A172 (cell line): ENCODE measurements at places on chromosomes 13 and 19. TPM values are rescaled to one million over a fixed set of nuclear protein-coding genes. Genes with fewer than 3 reads are reported as not detected.

GRCh38 chr13:69524459-69525150 is 583.0 kb upstream of the ATXN8OS start:
- DNase-seq, result peak; percentile 1

DNA sequence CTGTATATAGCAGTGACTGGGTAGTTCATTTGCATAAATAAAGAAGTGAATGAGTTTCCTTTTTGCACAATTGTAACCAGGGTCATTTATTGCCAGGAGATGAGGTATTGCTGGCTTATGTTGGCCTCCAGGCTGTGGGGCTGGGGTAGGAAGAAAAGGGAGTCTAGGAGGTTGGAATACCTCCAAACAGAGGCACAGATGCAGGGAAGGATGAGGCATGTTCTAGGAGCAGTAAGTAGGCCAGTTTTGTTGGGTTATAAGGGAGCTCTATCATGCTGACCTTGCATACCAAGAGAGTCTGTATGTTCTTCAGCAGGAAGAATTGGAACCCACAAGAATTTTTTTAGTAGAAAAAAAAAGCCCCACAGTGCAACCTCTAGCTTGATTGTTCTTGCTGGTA is 17.2 kb upstream of the CYSLTR2 start:
- no peak for DNase-seq

DNA sequence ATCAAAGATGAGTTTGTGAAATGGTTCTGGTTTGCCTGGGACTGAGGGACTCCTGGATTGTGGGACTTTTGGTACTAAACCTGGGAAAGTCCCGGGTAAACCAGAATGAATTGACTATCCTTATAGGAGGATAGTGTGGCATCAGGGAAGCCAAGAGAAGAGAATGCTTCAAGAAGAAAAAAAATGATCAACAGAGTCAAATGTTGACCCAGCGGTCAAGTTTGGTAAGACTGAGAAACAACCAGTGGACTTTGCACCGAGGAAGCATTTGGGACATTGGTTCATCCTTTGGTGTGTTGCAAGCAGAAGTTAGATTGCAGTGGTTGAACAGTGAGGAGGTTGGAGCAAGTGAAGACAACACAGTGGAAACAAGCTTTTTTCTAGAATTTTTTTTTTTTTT is 33.5 kb downstream of the CLEC17A start:
- DNase-seq, result no peak

DNA sequence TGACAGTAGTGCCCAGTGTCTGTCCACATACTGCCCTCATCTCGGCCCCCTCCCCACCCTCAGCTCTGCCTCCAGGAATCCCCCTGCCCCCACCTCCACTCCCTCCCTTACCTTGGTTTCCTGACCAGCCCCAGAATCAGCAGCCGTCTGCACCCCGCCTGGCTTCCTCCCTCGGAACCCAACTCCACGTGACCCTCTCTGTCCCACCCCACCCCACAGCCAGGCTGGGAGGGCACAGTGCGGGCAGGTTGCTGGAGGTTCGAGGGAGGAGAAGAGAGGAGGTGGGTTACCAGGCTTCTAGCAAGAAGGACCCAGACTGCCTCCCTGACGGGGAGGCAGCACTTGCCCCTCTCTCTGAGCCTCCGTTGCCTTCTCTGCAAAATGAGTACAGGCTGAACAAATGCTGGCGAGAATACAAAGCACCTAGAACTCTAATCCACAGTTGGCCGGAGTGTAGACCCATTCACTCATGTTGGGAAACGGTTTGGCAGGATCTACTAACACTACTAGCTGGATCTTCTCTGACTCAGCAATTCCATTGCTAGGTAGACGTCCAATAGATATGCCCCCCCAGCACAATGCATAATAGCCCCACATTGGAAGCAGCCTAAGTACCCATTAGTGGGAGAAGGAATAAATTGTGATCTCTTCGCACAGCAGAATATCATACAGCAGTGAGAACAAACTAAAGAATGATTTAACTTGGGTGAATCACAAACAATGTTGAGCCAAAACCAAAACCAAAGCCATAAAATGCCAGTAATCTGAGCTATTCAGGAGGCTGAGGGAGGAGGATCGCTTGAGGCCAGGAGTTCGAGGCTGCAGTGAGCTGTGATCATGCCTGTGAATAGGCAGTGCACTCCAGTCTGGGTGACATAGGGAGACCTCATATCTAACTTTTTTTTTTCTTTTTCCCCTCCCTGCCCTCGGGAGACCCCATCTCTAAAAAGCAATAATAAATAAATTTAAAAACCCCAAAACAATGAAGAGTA is at the start of gene RASAL3:
Gene RASAL3, minus strand, starts transcription at position 151 of the 992 bp plus-strand sequence. CDS start 186 bp downstream, outside the sequence.
- no peak for DNase-seq

RUBCNL gene
- 0.14 and 0.29 TPM in 2 replicates for total RNA-seq

GPR4 gene
- not detected in 2 replicates for total RNA-seq

LRRC63 gene
- 0.22 and 0.29 TPM in 2 replicates for total RNA-seq

CYP2A6 gene
- not detected in 2 replicates for total RNA-seq

CERS4 gene
- 18.3 and 19.7 TPM in 2 replicates for total RNA-seq
